NCI-H524 (cell line): ENCODE measurements at places on chromosomes 1 and 21.

DNA sequence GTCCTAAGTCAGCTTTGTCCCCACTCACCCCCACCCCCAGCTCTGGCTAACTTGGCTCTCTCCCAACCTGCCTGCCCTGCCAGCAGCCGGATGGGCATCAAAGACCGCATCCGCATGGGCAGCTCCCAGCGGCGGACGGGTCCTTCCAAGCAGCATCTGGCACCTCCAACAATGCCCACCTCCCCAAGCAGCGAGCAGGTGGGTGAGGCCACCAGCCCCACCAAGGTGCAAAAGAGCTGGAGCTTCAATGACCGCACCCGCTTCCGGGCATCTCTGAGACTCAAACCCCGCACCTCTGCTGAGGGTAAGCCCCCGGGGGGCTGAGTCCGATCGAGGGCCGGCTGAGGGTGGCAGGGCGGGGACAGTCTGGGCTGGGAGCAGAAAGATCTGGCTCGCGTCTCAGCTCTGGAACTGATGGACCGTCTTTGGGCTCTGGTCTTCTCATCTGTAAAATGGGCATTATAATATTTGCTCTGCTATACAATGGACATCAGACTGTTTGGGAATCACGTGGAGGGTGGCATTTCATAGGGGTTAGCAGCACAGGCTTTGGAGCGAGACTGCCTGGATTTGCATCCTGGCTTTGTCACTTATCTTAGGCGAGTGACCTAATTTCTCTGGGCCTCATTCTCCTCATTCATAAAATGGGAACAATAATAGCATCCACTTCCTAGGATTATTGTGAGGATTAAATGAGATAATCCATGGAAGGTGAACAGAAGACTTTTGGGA, 31.0 kb downstream of the CITED4 start:
- no peak for DNase-seq

DNA sequence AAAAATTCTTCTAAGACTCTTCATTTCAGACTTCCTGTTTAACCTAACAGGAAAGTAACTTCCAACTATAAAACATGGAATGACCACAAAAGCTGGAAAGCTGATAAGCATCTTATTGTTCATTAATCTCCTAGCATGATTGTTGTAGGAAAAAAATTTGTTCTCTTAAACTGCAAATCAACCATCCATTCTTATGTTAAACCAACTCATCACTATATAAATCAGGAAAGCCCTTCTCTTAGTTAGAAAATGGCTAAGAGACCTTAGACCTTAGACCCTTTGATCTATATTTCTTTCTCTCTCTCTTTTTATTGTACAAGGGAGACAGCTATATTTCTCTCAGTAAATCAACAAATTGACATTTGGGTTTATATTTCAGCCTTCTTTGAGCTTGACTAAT, 101.4 kb downstream of the UBE2U start:
- no peak for DNase-seq

- peak; percentile 31 for DNase-seq
These were observed 17.9 kb downstream of the IFNAR2 start for GRCh38 chr21:33247599-33247998.

GRCh38 chr21:36751383-36751782, 52.5 kb downstream of the SIM2 start:
- no peak for DNase-seq

GRCh38 chr1:189816558-189816957, 661.1 kb downstream of the BRINP3 start:
- DNase-seq, result no peak
